ENCODE measurements at places on chromosomes 1 and 21. TPM values are rescaled to one million over a fixed set of nuclear protein-coding genes. Genes with fewer than 3 reads are reported as not detected.

Gene SYT6
- total RNA-seq = not detected

GRCh38 chr21:34354836-34355235 lies 9.0 kb upstream of the KCNE2 start:
- no peak for DNase-seq

DNA sequence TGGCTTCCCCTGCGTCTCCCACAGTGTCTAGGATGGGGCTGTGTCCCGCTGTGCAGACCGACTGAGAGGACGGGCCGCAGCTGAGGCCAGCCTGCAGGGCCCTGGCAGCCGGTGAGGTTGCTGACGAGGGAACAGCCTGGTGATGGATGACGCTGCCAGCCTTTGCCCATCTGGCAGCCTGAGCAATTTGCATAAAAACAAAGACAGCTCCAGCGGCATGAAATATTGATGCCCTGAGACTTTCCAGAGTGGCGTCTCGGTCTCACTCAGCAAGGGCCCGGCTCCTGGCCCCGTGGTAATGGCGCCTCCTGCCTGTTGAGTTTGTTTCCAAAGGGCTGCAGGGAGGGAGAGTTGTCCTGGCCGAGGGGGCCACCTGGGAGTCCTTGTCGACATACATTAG lies 19.1 kb upstream of the KCNA10 start:
- DNase-seq = no peak

- DNase-seq = peak; percentile 78
Measured at GRCh38 chr1:85581802-85582686, 1.5 kb downstream of the CCN1 start.

GRCh38 chr1:32650752-32651460 lies at the start of gene RBBP4:
Gene RBBP4, plus strand, starts transcription at chr1:32651208. Its CDS starts 99 bp downstream, at chr1:32651307.
- peak; percentile 99 for DNase-seq

Gene SYT11
- total RNA-seq = 1.0 TPM

DNA sequence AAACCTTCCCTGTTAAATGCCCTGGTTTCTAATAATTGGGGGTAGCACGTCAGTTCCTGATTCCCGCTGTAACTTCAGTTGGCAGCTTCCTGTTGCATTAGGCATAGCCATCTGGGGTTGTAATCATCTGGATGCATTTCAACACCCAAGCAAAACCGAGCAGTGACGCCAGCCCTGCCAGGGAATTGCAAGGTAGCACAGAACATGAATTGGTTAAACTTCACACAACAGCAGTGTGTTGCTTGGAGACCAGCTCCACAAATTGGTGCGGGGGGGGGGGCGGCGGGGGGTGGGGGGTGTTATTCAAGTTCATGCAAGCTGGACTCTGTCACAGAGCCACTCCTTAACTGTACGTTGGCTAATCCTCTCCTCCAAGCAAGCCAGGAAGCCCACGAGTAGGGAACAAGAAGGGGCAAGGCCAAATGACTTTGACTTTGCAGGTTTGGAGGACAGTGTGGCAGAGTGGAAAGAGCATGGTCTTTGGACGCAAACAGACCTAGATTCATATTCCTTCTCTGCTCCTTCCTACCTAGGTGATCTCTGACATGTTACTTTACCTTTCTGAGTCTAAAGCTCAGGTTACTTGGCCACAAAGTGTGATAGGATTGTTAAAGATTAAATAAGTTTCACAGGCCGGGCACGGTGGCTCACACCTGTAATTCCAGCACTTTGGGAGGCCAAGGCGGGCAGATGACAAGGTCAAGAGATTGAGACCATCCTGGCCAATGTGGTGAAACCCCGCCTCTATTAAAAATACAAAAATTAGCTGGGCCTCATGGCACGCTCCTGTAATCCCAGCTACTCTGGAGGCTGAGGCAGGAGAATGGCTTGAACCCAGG lies 4.7 kb downstream of the LAX1 start:
- peak; percentile 70 for DNase-seq

Gene DNM3
- 1.3 TPM for total RNA-seq
